ENCODE measurements at places on chromosomes 7 and 10. TPM values are rescaled to one million over a fixed set of nuclear protein-coding genes. Genes with fewer than 3 reads are reported as not detected.

DPCD gene
- 44.2 TPM for total RNA-seq

VAX1 gene
- not detected for total RNA-seq

SFR1 gene
- total RNA-seq = 7.4 TPM

MYH16 gene
- total RNA-seq = under 0.01 TPM

NME8 gene
- not detected for total RNA-seq

MYO3A gene
- total RNA-seq = not detected

RGR gene
- not detected for total RNA-seq

All from smooth muscle cell of the umbilical artery (primary cell).